Fibroblast of skin of right biceps (primary cell): ENCODE measurements at places on chromosomes 3 and 15.

DNA sequence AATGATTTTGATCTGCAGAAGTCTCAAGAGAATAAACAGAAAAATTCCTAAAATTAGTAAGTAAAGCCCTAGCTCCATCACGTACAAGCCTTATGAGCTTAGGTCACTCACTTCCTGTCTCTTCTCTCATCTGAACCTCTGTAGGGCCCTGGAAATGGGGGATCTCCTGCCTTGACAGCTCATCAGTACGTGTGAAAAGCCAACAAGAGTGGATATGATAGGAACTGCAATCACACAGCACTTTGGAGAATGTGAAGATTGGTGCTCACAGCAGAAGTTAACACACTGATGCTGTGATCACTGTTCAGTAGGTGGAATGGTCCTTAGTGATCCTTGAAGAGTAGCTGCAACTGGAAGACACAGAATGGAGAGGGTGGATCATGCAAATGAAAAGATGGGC, 27.8 kb upstream of the ALDH1L1 start:
- peak; percentile 52 for DNase-seq

GRCh38 chr3:51712511-51712931, 5.7 kb downstream of the GRM2 start:
- DNase-seq, result no peak

DNA sequence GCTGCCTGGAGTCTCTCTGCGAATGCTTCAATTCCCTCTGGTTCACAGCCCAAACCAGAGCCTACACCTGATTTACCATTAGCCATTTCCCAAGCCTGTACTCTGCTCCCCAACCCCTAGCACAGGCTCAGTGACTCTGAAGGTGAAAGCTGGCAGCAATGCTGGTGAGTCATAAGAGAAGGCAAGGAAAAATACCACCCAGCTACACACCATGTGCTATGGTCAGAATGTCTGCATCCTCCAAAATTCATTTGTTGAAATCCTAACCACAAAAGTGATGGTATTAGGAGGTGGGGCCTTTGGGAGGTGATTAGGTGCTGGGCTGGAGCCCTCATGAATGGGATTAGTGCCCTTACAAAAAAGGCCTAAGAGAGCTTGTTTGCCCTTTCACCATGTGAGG, 117.1 kb upstream of the TJP1 start:
- peak; percentile 51 for DNase-seq

GRCh38 chr3:40829876-40830275, 305.1 kb downstream of the ZNF621 start:
- no peak for DNase-seq

GRCh38 chr15:76239786-76240185, 71.5 kb downstream of the ETFA start:
- no peak for DNase-seq

- peak; percentile 19 for DNase-seq
These were observed 210.0 kb upstream of the TRIM42 start for GRCh38 chr3:140467796-140468315.

DNA sequence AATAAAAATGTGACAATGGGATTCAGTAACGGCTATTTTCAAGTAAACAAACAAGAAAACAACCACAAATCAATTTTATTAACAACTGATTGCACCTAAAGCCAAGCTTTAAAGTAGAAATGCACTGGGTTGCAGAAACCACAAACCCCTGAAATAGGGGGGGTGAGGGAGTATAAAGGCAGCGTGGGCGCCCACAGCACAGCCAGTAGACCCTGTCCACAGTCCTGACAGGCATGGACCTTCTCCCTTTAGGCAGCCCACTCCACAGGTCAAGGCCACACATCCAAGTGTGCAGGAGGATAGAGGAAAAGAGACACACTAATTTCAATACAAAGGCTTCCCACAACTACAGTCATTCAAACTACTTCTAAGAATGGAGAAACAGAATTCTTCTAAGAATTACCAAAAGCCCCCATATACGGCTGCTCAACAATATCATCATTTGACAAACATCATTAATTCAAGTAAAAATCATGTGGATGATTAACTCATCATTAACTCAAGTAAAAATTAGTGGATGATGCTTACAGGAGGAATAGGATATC, 48.7 kb downstream of the CHSY1 start:
- no peak for DNase-seq

- peak; percentile 79 for DNase-seq
These were observed 35.8 kb upstream of the THSD4 start for GRCh38 chr15:71079208-71080044.

- no peak for DNase-seq
These were observed 1036.5 kb downstream of the ROBO2 start for GRCh38 chr3:78076379-78076778.

GRCh38 chr15:100169615-100170290, 172.0 kb downstream of the ADAMTS17 start:
- DNase-seq, result no peak

GRCh38 chr3:188918093-188918492, 253.7 kb upstream of the TPRG1 start:
- no peak for DNase-seq

GRCh38 chr3:177371146-177371545, 173.9 kb upstream of the TBL1XR1 start:
- DNase-seq, result no peak

GRCh38 chr3:77053795-77054194, 13.9 kb downstream of the ROBO2 start:
- DNase-seq, result no peak

- no peak for DNase-seq
These were observed 25.0 kb downstream of the IRAK2 start for GRCh38 chr3:10189557-10190354.

DNA sequence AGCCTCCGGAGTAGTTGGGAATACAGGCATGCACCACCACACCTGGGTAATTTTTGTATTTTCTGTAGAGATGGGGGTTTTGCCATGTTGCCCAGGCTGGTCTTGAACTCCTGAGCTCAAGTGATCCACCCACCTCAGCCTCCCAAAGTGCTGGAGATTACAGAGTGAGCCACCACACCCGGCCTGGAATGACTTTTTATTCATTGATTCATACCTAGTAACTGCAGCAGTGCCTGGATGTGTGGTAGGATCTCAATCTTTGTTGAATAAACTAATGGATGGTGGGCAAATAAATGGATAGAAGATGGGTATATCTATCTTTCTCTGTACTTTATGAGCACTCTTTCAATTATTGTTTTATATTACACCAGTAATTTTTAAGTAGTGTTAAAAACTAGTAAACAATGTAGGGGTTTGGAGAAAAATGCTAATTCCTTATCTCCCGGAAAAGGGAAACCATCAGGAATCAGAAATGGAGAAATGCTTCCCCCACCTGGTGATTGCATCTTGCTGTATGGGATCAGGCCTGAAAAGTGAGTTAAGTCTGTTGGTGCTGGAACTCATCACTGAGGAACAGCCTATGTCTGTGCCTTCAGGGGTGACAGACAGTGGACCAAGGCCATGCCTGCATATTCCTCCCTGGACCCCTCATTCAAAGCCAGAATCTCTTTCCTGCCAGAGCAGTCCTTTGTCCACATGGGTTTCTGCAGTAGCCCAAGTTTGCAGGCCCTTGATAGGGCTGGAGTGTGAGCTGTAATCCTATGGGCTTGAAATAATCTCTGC, 161.0 kb upstream of the CTDSPL start:
- peak; percentile 19 for DNase-seq

DNA sequence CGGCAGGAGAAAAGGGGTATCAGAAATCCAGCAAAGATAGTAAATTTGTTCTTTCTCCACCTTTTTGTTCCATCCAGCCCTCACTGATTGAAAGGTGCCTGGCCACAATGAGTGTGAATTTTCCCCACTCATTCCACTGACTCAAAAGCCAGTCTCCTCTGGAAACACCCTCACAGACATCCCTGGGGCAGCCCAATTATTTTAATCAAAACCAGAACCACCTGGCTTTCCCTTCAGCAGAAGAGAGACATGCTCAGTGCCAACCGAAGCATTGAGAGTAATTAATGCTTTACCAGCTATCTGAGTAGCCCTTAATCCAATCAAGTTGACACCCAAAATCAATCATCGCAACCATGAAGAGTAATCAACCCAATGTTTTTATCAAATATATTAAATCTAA, 1129.6 kb upstream of the GBE1 start:
- no peak for DNase-seq

DNA sequence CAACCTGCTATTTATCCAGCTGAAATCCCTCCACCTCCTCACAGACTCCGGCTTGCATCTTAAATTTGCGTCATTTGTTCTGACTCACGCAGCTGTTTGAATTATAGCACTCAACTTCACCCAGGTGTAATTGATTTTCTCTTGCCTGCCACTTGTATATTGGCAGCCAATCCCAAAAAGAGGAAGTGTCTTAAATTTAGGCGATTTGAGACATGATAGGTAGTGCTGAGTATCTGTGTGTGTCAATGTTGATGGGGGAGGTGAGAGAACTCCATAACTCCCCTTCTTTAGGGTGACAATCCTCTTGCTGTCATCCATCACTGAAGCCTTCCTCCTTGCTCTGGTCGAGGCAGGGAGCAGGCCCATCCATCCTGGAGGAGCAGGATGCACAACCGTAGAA, 77.2 kb upstream of the TPRG1 start:
- DNase-seq, result no peak

DNA sequence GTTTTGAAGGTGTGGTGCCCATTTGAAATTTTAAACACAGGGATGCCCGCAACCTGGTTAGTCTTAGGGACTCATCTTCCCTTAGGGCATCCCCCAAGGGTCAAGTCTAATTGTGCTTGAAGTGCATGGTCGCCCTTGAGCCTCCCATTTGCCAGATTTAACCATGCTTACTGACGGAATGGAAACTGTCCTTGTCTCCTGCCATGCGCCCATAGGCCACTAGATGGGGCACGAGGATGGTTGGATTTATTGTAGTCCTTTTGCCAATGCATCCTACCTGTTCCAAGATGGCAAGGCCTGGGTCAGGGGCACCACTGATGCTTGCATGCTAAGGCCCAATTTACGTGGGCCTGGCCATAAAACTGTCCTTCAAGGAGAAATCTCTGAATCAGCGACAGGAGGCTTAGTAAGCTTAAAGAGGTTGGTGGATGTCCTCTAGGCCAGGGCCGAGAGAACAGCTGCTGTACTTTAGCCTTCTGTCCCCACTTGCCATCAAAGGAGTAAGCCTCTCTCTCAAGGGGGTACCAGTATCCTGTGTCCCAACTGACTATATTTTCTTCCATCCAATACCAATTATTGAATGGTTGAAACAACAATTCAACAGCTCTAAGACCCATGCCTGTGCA, 355.4 kb downstream of the OTOL1 start:
- peak; percentile 38 for DNase-seq

- peak; percentile 38 for DNase-seq
These were observed 38.9 kb downstream of the ABI3BP start for GRCh38 chr3:100954199-100954935.

DNA sequence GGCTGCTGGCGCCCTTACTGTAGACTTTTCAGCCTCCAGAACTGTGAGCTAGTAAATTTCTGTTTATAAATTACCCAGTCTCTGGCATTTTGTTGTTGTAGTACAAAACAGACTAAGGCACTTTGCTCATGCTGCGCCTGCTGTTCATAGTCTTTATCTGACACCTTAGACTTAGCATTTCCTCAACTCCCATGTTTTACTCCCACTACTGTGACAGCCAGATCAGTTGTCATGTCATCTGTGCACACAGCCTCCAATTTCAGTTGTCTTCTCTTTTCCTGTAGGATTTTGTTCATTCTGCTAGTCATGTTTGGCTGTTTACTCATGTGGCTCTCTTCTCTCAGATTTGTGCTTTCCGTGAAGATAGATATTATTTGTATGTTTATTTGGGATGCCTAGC, 62.0 kb downstream of the TCF12 start:
- DNase-seq, result no peak

- DNase-seq, result no peak
These were observed 29.0 kb downstream of the ADCY5 start for GRCh38 chr3:123419850-123420297.

GRCh38 chr15:57751177-57751800, 44.8 kb downstream of the POLR2M start:
- peak; percentile 50 for DNase-seq

DNA sequence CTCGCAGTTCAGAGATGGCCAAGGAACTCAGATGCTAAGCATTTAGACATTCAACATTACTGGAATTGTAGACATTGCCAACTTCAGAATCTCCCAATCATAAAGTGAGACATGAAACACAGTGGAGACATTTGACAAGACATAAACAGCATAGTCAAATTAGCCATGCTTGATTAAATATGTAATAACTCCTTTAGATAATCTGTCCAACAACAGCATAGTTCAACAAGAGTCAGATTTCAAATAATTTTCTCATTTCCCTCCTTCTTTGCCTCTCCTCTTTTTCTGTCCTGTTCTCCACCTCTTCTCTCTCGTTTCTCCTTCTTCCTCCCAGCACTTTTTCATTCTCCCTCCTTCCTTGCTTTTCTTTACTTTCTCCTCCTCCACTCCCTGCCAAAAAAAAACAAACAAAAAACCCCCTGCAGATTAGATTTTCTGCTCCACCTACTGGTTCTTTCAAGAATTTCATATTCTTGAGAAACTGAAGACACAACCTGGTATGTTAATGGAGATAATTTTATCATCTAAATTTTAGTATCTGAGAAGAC, 20.2 kb downstream of the CPOX start:
- peak; percentile 39 for DNase-seq

- peak; percentile 42 for DNase-seq
These were observed 188.0 kb downstream of the MEIS2 start for GRCh38 chr15:36912311-36912712.

GRCh38 chr3:45269952-45270351, 43.9 kb upstream of the TMEM158 start:
- peak; percentile 36 for DNase-seq

- peak; percentile 47 for DNase-seq
These were observed 21.7 kb downstream of the GTF2E1 start for GRCh38 chr3:120764206-120764605.

GRCh38 chr15:77825252-77825542, 192.5 kb upstream of the LINGO1 start:
- DNase-seq, result no peak

- no peak for DNase-seq
These were observed 688.6 kb upstream of the ZNF385D start for GRCh38 chr3:22439626-22440025.

DNA sequence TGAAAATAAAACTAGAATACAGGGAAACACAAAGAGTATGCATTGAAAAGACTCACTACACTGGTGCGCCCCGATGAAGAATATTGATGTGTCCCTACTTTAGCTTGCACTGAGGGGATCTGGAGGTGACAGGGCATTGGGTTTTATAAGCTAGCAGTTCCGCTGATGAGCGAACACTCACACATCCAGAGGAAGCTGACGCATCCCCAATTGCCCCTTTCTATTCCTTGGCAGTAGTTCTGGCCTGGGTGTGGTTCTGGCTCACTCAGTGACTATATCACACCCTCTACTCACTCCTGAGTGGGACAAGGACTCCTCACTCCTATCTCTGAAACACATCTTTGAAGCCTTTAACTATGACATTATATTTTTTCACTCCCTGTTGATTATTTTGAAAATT, 71.0 kb downstream of the B3GNT5 start:
- DNase-seq, result peak; percentile 14

- no peak for DNase-seq
These were observed 65.9 kb upstream of the PAQR5 start for GRCh38 chr15:69232765-69233164.

DNA sequence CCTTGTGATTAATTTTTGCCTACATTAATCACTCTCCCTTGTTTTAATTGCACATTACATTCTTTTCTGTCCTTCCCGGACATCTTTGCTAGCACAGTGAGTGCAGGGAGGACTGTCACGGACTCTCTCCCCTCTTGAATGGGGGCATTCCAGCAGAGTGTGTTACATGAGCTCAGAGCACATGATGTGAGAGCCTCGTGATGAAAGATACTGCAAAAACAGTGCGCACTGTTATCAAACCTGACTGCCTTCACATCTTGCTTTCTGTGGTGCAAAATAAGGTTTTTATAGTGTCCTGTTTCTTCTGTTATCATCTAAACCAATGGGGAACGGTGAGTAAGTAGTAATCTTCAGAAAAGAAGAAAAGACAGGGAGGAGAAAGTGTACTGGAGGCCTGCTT, 167.5 kb downstream of the PGPEP1L start:
- no peak for DNase-seq
